ENCODE measurements at places on chromosomes 5 and 9.

DNA sequence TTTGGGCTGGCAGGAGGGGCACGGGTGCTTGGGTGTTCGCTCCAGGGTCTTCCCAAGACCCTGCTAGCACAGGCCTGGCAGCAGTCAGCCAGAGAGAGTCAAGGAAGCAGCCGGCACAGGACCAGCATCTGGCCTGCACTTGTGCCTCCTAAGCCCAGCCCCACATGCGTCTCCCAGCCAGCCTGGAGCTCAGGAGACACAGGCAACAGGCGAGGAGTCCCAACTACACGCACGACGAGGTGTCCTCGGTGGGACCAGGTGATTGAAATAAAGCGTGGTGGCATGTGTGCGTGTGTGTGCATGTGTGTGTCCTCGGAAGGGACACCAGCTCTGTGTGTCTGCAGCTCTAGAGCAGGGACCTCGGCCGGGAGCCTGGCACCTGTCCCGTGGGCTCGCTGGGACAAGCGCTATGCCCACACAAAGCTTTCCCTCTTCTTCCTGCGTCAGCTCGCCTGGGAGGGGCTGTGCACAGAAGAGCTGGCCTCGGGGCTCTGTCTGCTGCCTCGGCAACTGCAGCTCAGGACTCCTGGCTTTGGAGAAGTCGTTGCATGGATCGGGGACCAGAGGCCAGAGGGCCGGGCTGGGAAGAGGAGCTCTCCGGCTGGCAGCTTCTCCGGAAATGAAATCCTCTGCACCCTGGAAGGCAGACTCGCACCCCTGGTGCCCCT is 14.7 kb upstream of the SLC9A3 start:
- H3K27me3 ChIP-seq = peaks cover 82% of the 10 kb centered on the region
- H3K27ac ChIP-seq = no peak overlapping the region
- H3K36me3 ChIP-seq = no peaks in the 10 kb centered on the region
- H3K4me3 ChIP-seq = no peak overlapping the region
- ATAC-seq = no peak

GRCh38 chr5:61332358-61332749 is 296 bp downstream of the ZSWIM6 start:
- H3K4me1 ChIP-seq = peaks cover 16% of the 10 kb centered on the region
- peak overlapping the region; percentile 76 for H3K27ac ChIP-seq
- H3K4me3 ChIP-seq = peak overlapping the region; percentile 57
- no peaks in the 10 kb centered on the region for H3K36me3 ChIP-seq

DNA sequence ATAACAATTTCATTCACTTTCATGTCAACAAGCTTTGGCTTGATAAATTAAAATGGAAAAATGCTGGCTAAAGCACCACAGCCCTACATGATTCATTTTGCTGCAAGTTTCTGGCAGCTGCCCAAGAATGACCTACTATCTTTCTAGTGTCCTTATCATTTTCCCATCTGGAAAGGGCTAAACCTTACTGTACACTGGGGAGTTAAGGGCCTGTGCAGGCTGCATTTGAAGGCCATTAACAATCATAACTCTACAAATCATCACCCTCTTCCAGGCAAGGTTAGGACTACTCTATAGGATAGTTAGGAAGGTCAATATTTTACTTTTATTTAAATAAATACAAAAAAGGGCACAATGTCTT is 579.7 kb upstream of the ZNF608 start:
- H3K4me3 ChIP-seq = no peak overlapping the region
- ATAC-seq = no peak
- peaks cover 8% of the 10 kb centered on the region for H3K4me1 ChIP-seq
- H3K27me3 ChIP-seq = no peaks in the 10 kb centered on the region

DNA sequence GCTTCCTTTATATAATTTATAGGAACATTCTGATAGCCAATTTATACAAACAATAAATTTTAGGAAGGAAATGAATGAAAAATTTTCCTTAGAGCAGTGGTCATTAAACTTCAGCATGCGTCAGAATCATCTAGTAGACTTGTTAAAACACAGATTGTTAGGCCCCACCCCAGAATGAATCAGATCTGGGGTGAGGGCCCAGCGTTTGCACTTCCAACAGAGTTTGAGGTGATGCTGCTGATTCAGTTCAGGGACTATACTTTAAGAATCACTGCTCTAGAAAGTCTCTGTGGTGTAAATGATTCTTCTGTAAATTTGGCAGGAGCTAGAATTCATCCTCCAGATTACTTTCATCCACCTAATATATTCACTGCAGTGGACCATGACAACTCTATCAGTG is 80.4 kb downstream of the SLC12A2 start:
- peaks cover 6% of the 10 kb centered on the region for H3K36me3 ChIP-seq
- no peak overlapping the region for H3K4me3 ChIP-seq
- no peaks in the 10 kb centered on the region for H3K27me3 ChIP-seq

- H3K4me3 ChIP-seq = no peak overlapping the region
- no peaks in the 10 kb centered on the region for H3K27me3 ChIP-seq
Measured at GRCh38 chr9:1535051-1535450, 480.1 kb upstream of the SMARCA2 start.

DNA sequence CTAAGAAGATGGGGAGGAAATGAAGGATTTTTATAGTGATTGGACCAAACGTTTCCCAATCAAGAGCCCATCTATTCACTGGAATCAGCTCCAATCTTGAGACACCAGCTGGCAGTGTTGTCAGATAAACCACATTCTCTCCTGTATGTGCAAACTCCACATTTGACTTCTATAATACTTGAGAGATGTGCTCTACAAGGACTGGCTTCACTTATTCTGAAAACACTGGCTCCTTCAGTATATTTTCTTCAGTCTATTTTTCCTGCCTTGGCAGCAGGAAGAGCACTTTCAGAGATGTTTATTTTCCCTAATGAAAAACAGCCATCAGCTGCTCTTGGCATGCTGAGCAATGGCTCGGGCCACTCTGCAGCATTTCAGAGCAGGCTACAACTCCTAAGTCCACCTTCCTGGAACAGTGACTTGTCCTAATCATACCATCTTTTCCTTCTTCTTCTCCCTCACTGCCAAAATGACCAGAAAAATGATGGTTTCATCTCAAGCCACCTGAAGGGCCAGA is 96.9 kb upstream of the FSTL4 start:
- H3K4me1 ChIP-seq = no peaks in the 10 kb centered on the region
- H3K27me3 ChIP-seq = peaks cover 5% of the 10 kb centered on the region
- ATAC-seq = no peak
- no peaks in the 10 kb centered on the region for H3K36me3 ChIP-seq
- no peak overlapping the region for H3K4me3 ChIP-seq

DNA sequence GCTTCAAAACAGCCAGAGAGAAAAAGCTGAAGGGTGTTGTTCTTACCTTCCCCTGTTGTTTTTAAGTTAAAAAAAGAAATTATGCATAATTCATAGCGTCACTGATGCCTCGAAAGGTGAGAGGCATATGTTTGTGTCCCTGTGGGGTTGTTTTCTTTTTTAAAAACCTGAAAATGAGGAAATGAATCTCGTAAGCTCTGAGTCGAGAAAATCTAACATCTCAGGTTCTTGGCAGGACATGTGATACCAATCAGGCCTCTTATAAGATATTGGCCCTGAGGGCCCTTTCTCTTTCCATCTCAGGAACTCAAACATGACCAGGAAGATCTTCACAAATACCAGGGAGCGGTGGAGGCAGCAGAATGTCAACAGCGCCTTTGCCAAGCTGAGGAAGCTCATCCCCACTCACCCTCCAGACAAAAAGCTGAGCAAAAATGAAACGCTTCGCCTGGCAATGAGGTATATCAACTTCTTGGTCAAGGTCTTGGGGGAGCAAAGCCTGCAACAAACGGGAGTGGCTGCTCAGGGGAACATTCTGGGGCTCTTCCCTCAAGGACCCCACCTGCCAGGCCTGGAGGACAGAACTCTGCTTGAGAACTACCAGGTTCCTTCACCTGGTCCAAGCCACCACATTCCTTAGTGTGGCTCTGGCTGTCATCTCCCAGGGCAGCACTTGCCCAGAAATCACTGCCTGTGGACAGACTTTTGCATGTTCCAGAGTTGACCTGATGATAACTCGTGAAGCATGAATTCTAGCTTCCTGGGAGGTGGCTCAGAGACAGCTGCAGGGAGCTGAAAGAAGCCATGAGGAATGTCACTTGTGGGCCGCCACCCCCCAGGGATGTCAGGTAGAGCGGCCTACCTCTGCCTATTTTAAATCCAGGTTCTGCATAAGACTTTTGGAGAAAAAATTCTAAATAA is at the start of gene TAL2:
TAL2 (plus strand) TSS at position 274 of the 921 bp plus-strand sequence; CDS start at position 314, 40 bp downstream.
- H3K4me3 ChIP-seq = no peak within 1 kb of the TSS
- no peak within 1 kb of the TSS for H3K27ac ChIP-seq
- H3K36me3 ChIP-seq = no peaks in the 10 kb centered on the region
- no peak for ATAC-seq
- H3K4me1 ChIP-seq = no peaks in the 10 kb centered on the region

- no peak overlapping the region for H3K27ac ChIP-seq
- ATAC-seq = no peak
- H3K4me3 ChIP-seq = no peak overlapping the region
- H3K4me1 ChIP-seq = no peaks in the 10 kb centered on the region
- H3K27me3 ChIP-seq = no peaks in the 10 kb centered on the region
- no peaks in the 10 kb centered on the region for H3K36me3 ChIP-seq
Measured at GRCh38 chr9:78614892-78615291, 318.0 kb downstream of the PSAT1 start.

DNA sequence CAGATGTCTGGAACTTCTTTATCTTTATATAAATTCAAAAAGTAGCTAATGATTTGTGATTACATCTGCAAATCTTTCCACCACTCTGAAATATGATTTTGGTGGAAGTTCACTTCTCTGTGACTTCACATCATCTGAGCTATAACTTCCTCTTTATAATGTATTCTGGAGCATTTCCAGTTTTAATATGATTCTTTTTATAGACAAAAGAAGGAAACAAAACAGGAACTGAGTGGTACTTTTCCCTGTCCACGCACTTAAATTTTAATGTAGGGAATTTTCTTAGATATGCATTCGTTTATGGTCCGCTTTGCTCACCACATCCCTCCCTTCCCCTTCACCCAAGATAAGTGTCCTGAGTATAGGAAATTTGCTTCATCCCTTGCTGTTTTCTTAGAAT is 333.5 kb downstream of the CHSY3 start:
- H3K36me3 ChIP-seq = no peaks in the 10 kb centered on the region
- no peaks in the 10 kb centered on the region for H3K4me1 ChIP-seq
- no peaks in the 10 kb centered on the region for H3K27me3 ChIP-seq

DNA sequence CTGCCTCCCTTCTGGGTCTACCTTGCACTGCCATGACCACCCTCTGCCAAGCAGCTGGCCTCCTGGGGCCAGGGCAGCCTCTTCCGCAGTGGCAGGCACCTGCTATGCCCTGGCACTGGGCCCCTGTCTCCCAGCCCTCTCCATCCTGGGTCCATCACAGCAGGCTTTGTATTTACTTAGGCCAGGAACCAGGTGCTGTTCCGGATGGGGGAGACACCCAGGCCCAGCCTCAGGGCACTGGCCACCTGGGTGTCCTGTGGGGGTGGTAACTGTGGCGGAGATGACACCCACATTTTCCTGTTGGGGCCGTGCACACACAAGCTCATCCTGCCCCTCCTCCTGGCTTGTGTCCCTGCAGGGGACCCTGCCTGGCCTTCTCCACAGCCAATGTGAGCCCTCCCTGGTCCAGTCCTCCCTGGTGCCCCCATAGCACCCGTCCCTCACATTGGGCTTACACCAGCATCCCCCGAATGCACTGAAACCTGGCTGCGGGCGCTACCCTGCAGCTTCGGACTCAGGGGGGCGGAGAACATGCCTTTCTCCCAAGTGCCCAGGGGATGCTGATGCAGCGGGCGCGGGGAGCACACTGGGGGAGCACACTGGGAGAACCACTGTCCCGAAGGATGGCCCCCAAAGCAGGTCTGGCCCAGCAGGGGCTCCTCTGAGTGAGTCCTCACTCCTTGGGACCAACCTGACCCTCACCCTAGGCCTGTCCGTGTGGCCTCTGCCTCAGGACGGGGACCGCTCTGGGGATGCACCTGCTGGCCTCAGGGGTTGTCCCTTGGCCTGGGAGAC is 17.9 kb downstream of the FAM163B start:
- no peak for ATAC-seq
- no peak overlapping the region for H3K27ac ChIP-seq
- peaks cover 85% of the 10 kb centered on the region for H3K27me3 ChIP-seq
- no peaks in the 10 kb centered on the region for H3K36me3 ChIP-seq

DNA sequence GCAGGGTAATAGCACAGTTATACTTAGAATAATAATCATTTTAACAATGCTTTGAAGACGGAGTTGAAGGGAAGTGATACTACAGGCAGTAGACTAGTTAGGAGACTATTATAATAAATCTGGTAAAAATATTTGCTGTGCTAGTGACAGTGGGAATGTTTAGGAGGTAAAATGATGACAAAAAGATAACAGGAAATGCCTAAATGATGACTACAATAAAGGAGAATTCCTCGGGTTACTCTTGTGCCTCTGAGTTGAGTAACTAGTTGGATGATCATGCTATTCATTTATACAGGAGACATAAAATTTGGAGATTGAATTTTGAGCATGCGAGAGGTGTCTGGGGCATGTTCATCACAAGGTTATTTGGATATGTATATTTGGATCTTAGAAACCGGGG is 32.2 kb upstream of the PAM start:
- no peak overlapping the region for H3K27ac ChIP-seq
- H3K36me3 ChIP-seq = no peaks in the 10 kb centered on the region
- no peak for ATAC-seq
- H3K4me1 ChIP-seq = no peaks in the 10 kb centered on the region
- H3K27me3 ChIP-seq = no peaks in the 10 kb centered on the region

DNA sequence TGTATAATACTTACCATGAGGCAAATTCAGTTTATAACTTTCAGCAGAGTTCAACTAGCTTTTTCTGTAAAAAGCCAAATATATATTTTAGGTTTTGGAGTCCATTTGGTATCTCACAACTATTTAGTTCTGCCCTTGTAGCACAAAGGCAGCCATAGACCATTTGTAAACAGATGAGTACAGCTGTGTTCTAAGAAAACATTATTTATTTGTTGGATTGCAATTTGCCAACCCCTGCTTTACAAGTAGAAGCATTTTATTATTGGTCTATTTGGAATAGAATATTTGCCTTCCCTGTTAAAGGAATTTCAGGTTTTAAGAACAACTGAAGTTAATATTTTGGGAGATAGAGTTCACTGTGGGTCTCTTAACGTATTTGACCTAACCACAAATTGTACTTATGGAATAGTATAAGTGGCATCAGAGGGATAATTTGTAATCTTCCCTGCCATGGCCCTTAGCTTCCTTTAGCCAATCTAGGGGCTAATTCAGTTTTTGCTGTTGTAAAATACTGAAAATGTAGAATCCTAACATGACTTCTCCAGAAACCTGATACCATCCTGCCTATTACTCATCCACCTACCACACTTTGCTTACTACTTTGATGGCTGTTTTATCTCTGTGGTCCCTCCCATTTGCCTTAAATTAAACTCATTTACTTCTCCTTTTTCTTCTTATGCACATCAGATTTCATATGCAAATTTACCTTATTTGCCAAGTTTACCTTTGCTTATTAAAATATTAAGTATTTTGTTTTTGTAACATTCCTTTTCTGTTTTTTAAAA is 109.2 kb downstream of the DMXL1 start:
- no peaks in the 10 kb centered on the region for H3K27me3 ChIP-seq
- no peaks in the 10 kb centered on the region for H3K4me1 ChIP-seq
- ATAC-seq = no peak
- no peaks in the 10 kb centered on the region for H3K36me3 ChIP-seq

Measured in gastroesophageal sphincter (tissue), 4 donors.